ENCODE measurements at places on chromosomes 7 and 10.

- no peak for DNase-seq
Measured at GRCh38 chr10:95263864-95264226, 27.0 kb downstream of the PDLIM1 start.

DNA sequence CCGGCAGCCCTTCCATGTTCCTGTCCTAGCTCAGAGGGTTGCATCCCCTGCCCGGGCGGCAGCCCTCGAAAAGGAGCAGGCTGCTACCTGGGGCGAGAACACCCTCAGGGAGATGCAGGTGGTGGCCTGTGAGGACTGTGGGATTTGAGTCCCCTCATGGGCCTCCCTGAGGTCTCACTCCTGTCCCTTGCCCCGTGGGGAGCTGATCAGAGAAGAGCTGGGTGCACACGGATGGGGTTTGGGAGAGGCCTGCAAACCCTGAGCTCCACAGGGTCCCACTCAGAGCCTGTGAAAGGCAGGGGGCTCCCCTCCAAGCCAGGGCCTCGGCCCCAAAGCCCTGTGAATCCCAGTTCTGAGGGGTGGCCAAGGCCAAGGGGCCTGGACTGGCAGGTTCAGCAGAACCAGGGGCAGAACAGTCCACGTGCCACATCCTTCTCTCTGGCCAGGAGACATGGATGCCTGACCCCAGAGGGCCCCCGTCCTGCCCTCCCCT is 424 bp upstream of the CYP2W1 start:
- DNase-seq = no peak

DNA sequence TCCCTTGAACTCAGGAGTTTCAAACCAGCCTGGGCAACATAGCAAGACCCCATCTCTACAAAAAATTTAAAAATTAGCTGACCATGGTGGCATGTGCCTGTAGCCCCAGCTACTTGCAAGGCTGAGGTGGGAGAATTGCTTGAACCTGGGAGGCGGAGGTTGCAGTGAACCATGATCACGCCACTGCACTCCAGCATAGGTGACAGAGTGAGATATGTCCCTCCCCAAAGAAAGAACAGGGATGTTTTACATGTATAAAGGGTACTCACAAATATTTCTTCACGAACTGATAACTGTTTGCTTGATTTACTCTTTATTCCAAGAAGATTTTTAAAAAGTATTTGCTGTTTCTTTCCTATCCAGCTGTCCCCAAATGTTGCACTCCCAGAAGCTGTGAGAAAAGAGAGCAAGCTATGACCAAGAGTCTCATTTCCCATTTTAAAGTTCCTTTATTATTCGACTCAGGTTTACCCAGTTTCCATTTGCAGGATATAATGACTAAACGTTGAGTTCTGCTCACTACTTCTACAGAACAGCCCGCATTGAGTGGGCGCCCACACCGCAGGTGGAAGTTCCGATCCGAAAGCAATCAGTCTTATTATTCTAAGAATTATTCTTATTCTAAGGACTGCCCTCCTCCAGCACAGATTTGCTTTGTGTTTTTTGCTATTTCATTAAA is 90.7 kb downstream of the APBB1IP start:
- no peak for DNase-seq

DNA sequence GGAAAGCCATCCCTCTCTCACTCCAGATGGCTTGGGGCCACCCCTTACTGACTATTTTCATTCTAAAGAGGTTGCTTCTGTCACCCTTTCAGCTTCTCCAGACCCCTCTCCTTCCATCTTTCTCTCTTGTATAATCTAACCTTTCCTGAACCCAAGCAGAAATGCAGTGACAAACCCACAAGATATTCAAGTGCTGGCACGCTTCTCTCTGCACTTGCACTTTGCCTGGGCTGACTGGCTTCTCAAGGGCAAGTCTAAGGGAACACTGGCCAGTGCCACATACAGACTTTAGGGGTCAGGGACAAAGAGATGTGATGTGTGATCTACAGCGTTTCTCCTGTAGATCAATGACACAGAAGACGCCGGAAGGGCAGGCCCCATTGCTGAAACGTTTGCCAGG is 150.4 kb upstream of the LANCL2 start:
- no peak for DNase-seq

- DNase-seq = no peak
Measured at GRCh38 chr10:96125142-96125515, 5.0 kb upstream of the ZNF518A start.

- no peak for DNase-seq
Measured at GRCh38 chr10:122587098-122587760, 26.7 kb downstream of the DMBT1 start.

DNA sequence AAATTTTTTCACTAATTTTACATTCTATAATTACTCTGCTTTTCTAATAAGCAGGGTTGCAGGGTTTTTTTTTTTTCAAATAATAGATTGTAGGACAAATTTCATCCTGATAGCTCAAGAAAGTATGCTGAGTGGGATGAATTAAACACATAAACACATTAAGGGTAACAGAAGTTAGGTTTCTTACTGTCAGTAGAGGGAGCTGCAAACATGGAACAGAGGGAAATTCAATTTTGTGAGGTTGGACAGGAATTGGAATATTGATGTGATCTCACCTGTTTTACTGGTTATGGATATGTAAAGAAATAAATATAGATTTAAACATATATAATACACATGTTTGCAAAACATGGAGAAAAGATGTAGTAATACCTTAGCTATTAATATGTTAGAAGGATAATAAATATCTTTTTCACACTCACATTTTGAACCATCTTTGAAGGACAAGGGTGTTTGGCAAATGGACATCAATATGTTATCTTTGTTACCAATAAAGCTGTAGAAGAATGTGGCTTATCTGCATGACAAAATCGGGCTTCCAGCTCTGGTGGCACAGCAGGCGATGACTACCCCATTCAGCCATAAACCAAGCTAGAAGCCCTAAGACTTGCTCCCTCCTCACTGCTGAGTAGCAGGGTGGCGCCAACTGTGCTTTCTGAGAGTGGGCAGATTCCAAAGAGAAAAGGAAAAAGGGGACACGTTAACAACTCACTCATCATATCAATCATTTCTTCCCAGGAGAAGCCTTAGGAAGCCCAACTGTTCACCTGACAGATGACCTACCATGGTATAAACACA is 1257.4 kb downstream of the GATA3 start:
- DNase-seq = no peak

DNA sequence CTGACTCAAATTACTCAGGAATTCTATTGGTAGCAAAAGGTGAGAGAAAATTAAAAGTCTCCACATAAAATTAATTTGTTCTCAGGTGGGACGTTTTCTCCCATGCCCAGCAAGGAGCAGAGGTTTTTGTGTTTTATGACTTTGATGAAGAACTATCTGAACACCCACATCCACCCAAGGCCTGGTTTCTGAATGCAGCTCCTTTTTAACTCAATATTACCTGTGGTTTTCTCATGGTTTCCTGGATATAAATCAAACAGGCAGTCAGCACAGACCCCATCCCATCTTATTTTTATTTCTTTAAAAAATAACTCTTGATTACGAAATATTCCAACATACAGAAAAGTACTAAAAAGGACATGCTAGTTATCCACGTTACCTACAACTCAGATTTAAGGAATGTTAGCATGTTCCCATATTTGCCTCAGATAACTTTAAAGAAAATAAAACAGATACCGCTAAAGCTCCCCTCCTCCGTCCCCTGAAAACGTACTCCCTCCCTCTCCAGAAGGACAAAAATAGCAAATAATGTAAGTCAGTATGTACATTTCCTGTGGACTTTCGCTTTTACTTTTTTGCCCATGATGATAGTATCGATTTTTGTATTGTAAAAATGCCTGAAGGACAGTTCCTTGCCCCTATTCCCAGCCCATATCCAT is 43.4 kb downstream of the GLI3 start:
- DNase-seq = no peak

- no peak for DNase-seq
Measured at GRCh38 chr10:118256825-118257570, 85.1 kb downstream of the FAM204A start.

DNA sequence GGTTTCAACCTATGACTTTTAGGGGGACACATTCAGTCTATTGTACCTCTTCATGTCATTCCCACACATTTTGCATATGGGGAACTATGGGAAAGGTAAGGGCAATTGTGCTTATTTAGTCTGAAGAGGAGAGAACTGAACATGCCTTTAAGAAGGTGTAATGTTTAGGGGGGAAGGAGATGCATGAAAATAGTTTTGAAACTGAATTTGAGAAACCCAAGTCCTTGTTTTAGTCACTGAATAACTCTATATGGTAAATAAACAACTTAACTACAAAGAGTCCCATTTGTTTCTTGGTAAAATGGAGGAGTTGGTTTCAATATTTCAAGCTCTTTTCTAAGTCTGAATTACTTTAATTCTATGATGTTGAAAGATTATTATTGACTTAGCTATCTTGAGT is 166.1 kb downstream of the DNAJB9 start:
- no peak for DNase-seq

DNA sequence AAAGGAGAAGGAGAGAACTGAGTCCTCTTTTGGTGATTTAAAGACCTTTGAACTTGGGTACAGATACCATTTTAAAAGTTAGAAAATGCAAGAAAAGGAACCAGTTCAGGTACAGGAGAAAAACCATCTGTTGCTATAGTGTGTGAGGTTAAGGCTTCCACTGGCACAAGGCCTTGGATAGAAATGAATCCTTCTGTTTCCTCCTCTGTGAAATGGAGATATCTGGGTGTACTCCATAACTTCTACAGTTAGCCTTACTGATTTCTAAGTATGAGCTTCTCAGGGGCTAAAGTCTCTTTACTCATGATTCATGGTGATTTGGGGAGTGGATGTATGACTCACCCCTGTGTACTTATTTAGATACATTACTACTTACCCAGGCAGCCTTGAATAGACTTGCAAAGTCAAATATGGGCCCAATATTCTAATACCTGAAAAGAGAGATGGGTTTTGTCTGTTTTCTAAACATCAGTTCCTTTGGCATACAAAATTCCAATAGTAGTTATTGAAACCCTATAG is 117.2 kb upstream of the ADO start:
- DNase-seq = no peak

- DNase-seq = no peak
Measured at GRCh38 chr10:99809481-99809880, 27.0 kb downstream of the ABCC2 start.

GRCh38 chr7:17932770-17933169 is 7.5 kb downstream of the SNX13 start:
- no peak for DNase-seq

DNA sequence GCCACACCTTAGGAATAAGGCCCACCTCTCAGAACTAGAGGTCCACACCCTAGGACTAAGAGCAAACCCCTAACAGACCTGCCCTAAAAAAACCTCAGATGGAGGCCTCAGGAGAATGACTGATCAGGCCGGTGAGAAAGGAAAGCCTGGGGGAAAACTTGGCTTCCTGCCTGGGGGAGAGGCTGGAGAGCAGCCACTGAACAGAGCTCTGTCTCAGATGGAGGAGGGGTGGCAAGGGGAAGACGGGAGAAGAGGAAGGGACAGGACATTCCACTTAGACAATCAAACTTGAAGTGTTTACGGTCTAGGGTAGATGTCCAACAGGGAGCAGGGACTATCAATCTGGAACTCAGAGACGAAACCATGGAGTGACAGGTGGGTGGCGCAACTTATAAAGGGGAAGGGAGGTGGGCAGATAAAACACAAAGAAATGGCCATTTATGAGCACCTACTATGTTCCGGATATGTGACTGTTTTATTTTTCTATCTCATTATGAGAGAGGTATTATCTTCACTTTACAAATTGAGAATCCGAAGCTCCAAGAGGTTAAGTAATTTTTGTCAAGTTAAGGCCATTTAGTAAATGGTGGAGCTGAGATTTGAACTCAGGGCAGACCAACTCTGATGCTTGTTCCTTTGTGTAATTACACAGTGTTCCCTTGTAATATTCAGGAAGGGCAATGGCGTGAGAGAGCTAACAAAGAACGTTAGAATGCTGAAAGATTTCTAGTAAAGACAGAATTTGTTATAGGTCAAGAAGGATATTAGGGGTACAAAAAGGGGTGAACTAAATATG is 82.6 kb downstream of the DNMBP start:
- no peak for DNase-seq
